ENCODE measurements at places on chromosomes 1 and 21. TPM values are rescaled to one million over a fixed set of nuclear protein-coding genes. Genes with fewer than 3 reads are reported as not detected.

Gene TRIM62
- 2.3 TPM for total RNA-seq

Gene RNU1-2
- total RNA-seq: 6,072 TPM

Gene DMRTA2
- not detected for total RNA-seq

Gene IGSF21
- 0.47 TPM for total RNA-seq

Gene CA14
- total RNA-seq: 3.1 TPM

Gene OR2G6
- total RNA-seq: not detected

Gene PROX1
- 80.6 TPM for total RNA-seq

Gene AMPD1
- total RNA-seq: not detected

Gene LEPR
- 7.1 TPM for total RNA-seq

Gene MIA3
- 53.5 TPM for total RNA-seq
